ENCODE measurements at places on chromosomes 6 and 20.

DNA sequence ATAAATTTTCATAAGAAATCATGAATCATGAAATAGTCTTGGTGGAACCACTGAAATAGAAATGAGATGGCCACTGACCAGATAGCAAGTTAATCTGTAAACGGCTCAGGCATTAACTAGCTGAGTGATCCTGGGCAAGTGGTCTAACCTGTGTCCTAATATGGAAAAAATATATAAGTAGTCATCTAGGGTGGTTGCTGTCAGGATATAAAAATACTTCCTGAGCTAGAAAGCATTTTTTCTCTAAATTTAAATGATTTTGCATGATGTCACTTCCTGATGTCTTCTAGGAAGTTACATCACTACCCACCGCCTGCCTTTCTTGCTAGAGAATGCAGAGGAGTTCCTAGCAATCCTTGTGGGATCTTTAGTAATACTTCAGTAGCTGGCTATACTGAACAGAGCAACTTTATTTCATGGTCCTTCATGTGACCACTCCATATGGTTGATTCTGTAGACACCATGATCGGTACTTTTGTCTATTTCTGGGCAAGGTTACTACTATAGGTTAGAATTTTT is 228.1 kb upstream of the CEP162 start:
- no peak for DNase-seq

GRCh38 chr6:122007339-122007738 is 392.1 kb upstream of the HSF2 start:
- DNase-seq = no peak

GRCh38 chr20:37342231-37343177 is 3.4 kb upstream of the SRC start:
- DNase-seq = no peak

DNA sequence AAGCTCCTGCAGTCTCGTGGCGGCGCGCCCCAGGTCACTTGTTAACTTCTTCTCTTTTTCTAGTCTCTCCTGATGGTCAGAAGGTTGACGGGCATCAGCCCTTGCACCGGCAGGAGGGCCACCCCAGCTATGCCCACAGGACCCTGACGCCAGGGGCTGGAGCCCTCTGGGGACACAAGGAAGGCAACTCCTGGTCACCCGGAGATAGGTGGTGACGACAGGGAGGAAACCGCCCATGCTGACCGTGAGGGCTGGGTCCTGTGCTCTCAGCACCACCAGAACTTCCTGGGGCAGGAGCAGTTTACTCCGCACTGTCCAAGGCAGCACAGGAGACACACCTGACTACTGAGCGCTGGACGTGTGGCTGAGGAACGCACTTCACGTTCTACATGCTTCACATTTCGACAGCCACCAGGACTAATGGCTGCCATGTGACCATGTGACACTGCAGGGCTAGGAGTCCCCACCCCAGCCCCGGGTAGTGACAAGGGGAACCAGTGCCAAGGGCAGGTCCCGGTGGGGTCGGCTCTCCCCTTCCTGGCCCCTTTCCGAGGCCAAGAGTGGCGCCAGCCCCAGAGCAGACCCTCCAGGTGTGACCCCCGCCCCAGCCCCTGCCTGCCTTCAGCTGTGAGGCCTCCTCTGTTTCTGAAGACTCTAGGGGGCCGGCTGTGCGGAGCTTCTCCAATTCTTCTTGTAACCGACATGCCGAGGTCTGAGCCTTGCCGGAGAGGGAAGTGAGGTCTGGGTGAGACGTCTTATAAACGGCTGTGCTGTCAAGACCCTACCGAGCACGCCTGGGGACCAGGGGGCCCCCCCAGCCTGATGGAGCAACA is 45.2 kb downstream of the DSTN start:
- no peak for DNase-seq

GRCh38 chr20:40197691-40198090 is 491.3 kb downstream of the MAFB start:
- no peak for DNase-seq

GRCh38 chr20:35515949-35516645 is 13.4 kb downstream of the C20orf173 start:
- no peak for DNase-seq

DNA sequence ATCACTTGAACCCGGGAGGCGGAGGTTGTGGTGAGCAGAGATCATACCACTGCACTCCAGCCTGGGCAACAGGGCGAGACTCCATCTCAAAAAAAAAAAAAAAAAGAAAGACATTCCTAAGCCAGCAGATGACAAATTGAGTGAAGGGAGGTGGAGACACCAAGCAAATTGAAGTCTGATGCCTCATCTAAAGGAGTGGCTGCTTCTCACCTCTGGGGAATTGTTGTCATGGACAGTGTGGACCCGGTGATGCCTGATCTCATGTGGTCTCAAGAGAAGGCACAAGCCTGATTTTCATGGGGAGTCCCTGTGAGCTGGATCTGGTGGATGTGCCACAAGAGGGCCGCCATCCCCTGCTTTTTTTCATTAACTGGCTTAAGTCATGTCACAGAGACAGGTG is 272.0 kb downstream of the ZNF217 start:
- DNase-seq = no peak

- no peak for DNase-seq
These were observed 300.5 kb downstream of the PLCB1 start for GRCh38 chr20:8432435-8433148.

DNA sequence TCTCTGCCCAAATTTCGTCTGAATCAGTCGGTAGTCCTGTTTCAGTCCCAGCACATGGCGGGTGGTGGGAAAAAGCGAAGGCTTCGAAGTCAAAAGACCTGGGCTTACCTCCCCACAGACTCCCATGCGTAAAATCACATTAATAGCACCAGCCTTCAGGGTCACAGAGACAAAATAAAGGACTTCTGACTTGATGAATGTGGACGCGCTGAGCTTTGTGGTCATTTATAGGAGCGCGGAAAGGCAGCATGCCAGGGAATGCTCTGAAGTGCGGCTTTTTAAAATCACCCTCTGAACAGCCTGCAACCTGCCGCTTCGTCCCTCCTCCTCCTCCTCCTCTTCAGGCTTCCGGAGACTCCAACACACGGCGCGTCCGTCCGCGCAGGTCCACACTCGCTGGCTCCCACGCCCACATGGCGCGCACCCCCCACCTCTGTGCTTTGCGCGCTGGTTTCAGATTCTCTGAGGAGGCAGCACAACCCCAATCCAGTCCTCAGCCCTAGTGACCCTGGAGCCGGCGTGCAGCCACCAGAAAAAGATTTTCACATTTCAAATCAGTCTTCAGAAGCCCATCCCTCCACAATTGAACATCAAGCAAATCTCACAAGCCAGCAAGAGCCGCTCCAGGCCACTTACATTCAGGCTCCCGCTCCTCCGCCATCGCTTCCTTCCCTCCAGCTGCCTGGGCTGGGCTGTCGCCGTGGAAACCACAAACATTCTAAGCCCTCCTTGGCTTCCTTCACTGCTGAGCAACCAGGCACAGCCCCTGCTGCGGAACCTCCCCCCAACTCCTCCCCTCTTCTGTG is at the start of gene C6orf118:
C6orf118 (minus strand) TSS at position 680 of the 806 bp plus-strand sequence; CDS start at position 661, 19 bp downstream.
- no peak for DNase-seq

DNA sequence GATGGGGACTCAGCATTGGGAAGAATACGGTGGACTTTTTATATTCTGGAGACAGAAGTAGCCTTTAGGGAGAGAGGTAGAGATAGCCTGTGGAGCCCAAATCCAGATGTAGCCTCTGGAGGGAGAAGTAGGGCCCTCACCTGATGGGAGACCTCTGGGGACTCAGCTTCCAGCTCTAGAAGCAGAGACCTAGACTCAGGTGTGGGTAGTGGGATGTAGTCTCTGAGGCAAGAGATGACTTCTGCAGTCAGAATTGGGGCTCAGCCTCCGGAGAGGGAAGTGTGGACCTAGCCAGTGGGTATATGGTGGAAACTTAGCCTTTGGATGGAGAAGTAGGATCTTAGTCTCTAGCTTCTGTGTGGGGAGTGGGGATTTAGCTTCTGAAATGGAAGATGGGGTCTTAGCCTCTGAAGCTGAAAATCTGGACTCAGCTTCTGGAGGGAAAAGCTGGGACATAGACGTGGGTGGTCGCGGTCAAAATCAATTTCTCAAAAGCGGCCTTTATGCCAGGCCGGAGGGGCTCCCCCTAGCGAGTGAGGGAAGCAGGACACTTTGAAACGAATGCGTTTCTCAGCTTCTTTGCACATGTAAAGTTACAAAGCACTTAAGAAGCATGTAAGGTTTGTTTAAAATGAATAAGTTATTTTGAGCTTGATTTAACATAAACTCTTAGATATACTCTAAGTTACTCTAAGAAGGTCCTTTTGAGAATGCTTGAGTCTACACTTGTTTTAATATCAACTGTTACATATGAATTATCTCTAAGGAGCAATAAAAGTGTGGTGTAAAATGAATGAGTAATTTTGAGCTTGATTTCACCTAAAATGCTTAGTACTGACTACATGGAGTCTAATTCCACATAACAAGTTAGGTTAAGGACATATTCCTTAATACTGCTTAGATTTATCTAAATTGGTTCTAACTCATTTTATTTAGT is 12.9 kb upstream of the ZNF343 start:
- DNase-seq = no peak

GRCh38 chr6:111013144-111013915 is 31.5 kb downstream of the RPF2 start:
- no peak for DNase-seq

GRCh38 chr20:17622851-17623508 is 53.1 kb downstream of the DSTN start:
- DNase-seq = no peak

DNA sequence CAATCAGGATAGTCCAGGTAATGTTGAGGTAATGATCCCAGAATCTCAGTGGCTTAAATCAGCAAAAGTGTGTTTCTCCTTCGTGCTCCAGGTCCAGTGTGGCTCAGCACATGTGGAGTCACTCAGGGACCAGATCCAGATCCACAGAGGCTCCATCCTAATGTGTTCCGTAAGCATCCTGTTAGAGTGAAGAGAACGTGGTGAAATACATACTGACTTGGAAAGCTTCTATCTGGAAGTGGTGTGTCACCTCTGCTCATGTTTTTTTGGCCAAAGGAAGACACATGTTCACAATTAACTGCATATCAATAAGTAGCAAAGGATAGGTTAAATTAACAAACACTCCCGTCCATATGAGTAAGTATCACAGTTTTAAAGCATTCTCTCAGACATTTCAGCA is 26.8 kb upstream of the PREP start:
- no peak for DNase-seq

- DNase-seq = no peak
These were observed 10.3 kb downstream of the ADISSP start for GRCh38 chr20:3757268-3757667.

- no peak for DNase-seq
These were observed 16.2 kb downstream of the GABRR2 start for GRCh38 chr6:89298680-89299465.

- DNase-seq = no peak
These were observed 932.0 kb downstream of the C6orf118 start for GRCh38 chr6:164377348-164377918.

- DNase-seq = no peak
These were observed 2.5 kb downstream of the TAP1 start for GRCh38 chr6:32851025-32851424.

DNA sequence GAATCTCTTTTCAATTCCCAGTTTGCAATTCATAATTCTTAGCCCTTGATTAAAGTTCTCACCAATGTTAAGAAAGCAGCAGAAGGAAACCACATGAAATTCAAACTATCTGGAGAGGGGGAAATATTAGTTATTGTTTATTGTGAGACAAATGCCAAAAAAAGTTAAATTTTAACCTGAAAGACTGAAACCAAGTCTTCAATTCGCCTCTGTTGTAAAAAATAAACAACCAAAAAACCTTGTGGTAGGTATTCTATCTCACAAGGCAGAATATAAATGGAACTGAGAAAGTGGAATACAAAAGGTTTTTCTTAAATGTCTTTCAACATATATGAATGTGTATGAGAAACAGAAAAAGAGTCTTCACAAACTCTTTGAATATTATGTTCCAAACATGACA is 24.8 kb downstream of the TMX4 start:
- no peak for DNase-seq

DNA sequence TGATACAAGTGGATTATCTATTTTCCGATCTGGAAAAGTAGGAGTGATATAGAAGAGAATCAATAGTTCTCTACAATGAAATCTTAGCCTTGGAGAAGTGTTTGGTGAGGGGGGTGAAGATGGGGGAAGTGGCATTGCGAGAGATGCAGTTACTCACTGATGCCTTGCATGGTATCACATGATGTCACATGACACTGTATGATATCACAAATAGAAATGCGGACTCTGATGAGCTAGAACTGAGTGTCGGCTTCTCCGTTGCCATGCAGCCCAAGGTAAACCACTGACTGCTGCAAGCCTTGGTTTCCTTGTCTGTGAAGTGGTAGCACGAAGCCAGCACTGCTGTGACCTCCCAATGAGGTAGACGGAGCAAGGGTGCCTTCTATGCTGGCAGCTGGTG is 403.3 kb upstream of the AGPAT4 start:
- no peak for DNase-seq

DNA sequence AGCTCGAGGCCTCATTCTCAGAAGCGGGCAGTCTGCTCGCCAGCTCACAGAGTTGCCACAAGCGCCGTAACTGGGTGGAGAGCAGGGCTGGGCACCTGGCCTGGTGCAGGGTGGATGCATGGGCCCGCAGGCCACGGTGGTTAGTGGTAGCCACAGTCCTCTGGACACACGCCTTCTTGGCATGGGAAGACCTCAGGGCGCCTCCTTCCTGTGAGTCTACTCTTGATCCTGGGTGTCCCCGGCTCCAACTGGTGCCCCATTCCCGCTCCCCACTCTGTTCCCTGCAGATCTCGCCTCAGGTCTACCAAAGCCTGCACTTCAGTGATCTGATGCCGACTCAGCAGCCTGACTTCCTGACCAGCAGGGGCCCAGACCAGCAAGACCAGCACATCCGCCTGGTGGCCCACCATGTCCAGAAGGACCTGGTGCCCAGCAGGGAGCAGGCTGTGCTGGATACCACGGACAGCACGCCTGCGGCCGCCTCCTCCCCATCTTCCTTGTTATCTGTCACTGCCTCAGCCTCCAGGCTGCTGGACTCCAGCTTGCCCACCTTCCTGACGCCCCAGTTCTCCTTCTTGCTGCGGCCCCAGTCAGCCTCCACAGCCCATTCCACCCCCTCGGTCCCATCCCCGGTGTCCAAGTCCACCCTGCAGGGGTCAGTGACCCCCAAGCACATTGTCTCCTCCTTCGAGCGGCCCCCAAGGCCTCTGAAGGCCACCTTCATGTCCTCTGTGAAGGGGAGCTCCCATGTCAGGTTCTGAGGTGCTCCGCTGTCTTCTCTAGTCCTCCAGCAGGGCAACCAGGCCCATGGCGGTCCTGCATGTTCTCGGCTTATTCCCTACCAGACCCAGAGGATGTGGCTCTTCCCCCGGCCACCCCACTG is 43.1 kb downstream of the SUN5 start:
- no peak for DNase-seq

Measured in GOT3 (cell line).